ENCODE measurements at places on chromosomes 4 and X.

GRCh38 chrX:135393051-135393450, 28.7 kb upstream of the SMIM10L2A start:
- no peak for DNase-seq

DNA sequence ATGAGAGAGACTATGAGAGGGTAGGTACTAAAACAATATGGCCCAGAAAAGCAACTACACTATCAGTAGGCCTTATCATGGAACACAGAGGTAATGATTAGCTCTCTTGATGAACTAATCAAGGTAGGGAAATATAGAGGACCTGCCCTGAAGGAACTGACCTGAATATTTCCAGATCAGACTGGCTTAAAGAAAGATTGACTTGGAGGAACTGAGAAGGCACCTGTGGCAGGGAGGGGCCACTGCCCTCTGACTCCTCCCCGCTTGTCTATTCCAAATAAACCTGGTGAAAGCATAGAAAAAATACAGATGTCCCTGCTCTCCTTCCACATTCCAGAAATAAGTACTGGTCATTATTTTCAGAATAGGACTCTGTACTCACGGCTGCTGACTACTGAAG, 5.5 kb downstream of the RPS6KA6 start:
- DNase-seq, result no peak

GRCh38 chrX:115642895-115643530, 82.0 kb downstream of the PLS3 start:
- peak; percentile 3 for DNase-seq

DNA sequence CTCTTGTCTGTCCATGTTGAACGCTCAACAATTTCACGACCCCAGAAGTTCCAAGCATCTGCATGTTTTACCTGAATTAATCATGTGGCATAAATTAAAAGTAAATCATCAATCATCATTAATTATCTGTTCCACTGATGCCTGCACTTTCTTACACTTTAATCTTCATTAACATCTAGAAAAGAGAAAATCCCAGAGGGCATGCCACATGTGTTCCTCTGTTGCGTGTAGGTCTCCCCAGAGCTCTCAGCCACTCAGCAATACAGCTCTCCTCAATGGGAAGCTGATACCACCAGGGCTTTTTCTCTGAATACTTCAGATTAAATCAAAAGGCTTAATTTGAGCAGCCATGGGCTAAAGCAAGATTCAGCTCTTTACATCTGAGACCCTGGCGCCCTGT, 722.4 kb upstream of the TENM3 start:
- DNase-seq, result no peak

GRCh38 chrX:46770000-46770816, 11.3 kb upstream of the SLC9A7 start:
- DNase-seq, result no peak

DNA sequence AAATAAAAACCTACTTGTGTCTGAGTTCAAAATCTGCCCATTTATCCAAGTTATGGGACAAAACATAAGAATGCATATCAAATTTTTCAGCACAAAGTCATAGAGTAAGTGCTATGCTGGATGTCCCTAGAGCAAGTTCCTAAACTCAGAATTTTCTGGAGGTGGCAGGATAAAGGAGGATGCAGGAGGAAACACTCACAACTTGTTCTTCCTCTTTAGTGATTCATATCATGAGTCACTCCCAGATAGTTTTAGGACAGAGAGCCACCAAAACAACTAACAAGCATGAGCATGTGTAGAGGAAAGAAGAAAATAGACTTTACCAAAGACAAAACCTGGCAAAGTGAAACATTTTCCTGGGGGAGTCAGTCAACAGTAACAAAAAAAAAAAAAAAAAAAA, 302.7 kb downstream of the KCTD8 start:
- peak; percentile 50 for DNase-seq

DNA sequence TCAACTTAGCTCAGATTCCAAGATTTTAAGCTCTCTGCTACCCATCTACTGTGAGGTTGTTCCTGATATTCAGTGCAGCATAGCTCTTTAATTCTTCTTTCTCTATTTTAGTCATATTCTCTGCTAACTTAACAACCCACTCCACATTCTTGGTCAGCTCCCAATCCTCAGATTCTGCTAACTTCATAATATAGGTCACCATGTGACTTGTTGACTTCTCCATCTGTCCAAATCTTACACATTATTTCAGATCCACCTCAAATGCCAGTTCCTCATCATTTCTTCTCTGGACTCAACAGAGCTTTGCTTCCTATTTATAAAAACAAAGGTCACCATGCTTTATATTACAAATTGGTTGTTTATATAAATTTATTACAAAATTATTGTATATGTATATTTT, 29.3 kb upstream of the RXFP1 start:
- DNase-seq, result no peak

- peak; percentile 1 for DNase-seq
Measured at GRCh38 chrX:21972721-21973120, 32.2 kb downstream of the SMS start.

DNA sequence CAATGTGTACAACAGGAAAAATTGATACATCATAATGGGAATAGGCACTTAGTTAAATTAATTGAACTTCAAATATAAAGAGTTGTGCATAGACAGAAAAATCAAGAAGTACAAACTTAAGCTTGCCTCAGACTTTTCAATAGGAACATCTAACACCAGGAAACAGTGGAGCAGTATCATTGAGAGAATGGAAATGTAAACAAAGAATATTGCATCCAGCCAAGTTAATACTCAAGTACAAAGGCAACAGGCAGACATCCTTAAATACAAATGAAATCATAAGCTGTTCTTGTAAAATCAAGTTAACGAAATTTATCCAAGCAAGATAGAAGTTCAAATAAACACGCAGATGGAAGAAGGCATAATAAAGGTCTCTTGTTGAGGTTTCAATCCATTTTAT, 71.2 kb upstream of the TLR2 start:
- no peak for DNase-seq

DNA sequence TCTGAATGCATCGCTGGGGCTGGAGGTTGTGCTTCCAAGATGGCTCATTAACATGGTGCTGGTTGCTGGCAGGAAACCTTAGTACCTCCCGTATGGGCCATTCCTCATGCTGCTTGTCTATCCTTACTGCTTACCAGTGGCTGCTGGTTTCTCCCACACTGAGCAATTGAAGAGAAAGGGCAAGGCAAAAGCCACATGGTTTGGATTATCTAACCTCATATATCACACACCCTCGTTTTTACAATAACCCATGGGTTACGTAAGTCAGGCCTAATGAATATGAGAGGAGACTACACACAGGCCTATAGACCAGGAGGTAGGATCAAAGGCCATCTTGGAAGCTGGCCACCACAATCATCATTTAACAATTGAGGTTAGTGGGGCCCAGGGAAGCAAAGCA, 141.8 kb upstream of the EDNRA start:
- DNase-seq, result no peak

GRCh38 chr4:66328803-66329574, 658.7 kb upstream of the EPHA5 start:
- DNase-seq, result no peak

GRCh38 chr4:109296527-109296926, 5.9 kb downstream of the COL25A1 start:
- DNase-seq, result no peak

GRCh38 chr4:6020613-6021012, 2.4 kb upstream of the C4orf50 start:
- DNase-seq, result no peak

DNA sequence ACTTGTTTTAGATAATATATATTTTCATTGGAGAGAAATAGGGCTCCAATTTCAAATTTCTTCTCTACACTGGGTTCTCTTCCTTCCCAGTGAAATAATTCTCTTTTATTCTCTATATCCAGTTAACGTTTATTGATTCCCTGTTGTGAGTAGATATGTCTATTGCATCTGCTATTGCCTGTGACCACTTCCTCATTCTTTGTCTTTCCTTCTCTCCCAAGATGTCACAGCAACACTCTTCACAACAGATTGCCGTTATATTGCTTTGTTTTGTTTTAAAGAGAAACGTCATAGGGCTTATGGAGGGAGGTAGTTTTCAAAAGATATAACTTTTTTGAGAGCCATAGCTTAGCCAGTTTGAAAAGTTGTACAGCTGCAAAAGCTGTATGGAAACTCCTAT, 343.8 kb downstream of the ARHGAP24 start:
- DNase-seq, result no peak

- no peak for DNase-seq
Measured at GRCh38 chr4:127261476-127261875, 371.3 kb upstream of the INTU start.

DNA sequence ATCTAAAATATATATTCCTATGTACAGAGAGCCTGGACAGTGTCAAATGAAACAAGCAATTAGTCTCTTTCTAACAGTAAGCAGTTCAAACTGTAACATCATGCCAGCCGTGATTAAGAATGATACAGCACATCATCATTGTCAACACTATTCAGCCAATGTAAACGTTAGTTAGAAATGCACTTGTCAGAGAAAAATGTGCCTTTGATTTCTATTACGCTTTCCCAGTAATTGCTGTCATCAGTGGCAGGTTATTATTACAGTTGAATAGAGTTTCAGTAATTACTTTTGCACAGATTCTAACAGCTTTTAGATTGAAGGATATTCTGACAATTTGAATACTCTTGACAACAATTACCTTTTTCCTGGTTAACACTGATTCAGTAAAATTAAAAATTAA, 1007.1 kb downstream of the SH3BGRL start:
- no peak for DNase-seq

DNA sequence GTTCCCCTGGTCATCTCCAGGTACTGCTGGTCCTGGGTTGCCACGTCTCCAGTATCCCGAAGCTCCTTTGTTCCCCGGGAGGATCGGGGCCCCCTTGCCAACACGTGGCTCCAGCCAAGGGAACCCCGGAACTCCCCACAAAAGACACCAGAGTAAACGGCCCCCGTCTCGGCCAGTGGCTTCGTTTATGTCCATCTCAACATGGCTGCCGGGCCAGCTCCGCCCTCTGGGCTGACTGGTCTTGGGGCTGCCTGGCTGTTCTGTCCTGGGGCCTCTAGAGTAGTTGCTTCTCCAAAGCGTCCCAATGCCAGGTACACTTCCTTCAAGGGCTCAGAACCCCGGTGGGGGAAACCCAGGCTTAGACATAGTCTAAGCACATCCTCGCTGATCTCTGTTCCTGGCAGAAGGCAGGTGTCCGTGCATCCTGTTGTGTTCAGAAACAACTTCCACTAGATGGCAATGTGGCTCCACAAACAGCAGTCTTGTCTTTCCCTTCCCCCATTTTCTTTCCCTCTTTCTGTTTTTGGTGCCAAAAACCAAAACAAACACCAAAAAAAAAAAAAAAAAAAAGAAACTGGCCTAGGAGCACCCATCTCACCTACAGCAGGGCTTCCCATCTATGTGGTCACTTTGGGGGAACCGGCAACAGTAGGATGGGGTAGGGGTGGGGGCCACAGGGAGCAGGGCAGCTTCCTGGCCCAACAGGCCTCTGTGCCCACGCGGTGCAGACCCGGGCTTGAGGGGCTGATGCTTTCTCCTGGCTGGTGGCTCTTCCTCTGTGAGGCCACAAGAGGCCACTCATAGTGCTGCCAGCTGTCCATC, 35.3 kb downstream of the NBDY start:
- DNase-seq, result peak; percentile 62

GRCh38 chr4:159702200-159702599, 599.3 kb downstream of the RAPGEF2 start:
- no peak for DNase-seq

- DNase-seq, result no peak
Measured at GRCh38 chrX:118595501-118596042, 100.0 kb downstream of the DOCK11 start.

- no peak for DNase-seq
Measured at GRCh38 chrX:11059933-11060332, 51.2 kb upstream of the HCCS start.

GRCh38 chr4:120658772-120659171, 263.8 kb downstream of the PRDM5 start:
- no peak for DNase-seq

GRCh38 chr4:48756689-48757220, 23.3 kb downstream of the FRYL start:
- no peak for DNase-seq

GRCh38 chrX:137031517-137032340, 2.1 kb downstream of the GPR101 start:
- no peak for DNase-seq

DNA sequence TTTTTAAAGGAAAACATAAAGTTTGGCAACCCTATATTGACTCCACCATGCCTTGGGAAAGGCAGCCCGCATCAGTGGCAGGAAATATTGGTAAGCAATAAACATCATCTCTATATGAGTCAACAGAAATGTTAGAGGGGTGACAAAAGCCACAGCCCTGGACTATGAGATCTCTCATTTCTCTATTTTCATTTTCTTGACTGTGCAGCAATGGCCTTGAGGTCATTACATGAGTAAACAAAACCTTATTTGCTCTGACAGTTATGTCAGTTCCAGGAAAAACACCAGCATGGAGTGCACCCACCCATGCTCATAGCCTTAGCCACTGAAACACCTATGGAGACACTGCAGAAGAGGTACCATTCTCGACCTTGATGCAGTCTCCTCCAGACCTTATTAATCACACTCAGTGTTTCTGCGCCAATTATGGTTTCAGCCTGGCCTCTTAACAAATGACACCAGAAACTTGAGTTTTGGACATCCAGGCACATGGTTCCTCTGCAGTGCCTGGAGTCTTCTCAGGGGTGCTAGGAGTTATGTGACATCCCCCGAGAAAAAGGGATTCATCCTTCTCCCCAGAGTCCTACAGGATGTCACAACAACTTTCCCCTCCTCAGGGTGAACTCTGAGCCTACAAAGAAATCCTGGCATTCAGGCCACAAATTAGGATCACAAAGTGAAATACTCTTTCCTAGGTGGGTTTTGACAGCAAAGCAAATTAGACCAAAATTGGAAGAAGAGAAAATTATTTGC, 16.0 kb upstream of the HPGD start:
- DNase-seq, result no peak

- DNase-seq, result no peak
Measured at GRCh38 chrX:150504397-150505182, 63.8 kb upstream of the MTM1 start.

DNA sequence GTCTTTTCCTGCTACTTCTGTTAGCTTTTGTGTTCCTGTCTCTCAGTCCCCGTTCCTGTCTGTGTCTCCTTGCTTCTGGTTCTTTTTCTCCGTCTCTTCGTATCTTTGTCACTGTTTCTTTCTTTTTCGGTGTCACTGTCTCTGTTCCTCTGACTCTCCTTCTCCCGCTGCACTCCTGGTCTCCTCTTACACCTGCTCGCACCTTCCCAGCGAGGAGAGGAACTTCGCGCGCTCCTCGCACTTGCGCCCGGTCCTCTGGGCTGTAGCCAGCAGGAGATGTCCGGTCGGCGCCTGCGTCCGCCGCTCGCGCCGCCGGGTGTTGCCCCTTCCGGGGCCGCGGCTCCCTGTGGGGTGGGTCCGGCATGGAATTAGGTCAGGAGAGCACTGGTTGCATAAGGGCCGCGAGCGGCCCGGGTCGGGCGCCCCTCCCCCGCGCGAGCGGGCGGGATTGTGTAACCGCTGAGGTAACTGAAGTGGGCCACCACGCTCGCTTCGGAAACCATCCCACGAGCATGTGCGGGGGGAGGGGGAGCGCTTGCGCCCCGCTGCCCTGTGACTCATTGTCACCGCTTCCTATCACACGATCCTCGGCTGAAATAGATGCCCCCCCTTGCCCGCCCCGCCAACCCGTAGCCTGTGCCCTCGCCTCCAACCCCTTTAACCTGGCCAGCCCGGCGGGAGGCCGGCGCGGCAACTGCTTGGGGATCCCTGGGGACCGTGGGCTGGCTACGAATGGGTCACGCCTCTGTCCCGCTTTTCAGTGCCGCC, 1.6 kb downstream of the LONRF3 start:
- DNase-seq, result peak; percentile 44

Data from urothelium cell line (cell line).